DMS53 (cell line): ENCODE measurements at places on chromosomes 3 and 15.

DNA sequence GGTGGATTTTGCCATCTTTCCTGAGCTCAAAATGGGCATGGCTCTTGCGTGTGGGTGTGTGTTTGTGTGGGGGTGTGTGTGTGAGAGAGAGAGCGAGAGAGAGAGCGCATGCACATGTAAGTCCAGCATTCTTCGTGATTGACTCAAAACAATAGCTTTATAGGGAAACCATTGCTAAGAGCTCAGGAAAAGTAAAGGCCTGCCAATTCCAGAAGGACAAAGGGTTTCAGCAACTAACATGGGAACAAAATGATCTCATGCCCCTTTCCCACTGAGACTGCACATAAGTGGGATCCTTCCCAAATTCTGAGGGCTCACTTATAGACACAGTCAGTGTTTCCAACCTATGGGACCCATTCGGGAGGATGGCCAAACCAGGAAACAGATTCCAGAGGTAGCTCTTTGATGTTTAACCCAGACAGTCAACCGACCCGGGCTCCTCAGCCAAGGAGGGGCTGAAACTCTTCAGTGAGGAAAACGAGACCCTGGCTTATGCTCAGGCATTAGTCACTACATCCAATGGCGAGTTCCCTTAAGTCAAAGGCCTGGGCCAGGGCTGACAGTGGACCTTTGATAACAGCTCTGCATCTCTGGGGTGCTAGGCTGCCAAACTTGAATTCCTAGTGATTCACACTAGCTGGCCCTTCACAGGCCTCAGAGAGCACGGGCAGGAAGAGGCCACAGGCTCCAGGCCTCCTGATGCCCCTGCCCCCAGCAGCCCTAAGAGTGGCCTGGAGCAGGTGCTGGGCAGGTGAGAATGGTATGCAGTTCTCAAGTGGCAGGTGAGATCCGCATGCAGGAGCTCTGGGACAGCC lies 305.0 kb upstream of the C2CD4B start:
- DNase-seq: peak; percentile 80

- DNase-seq: peak; percentile 71
Measured at GRCh38 chr3:70738291-70738681, 425.8 kb upstream of the MDFIC2 start.

DNA sequence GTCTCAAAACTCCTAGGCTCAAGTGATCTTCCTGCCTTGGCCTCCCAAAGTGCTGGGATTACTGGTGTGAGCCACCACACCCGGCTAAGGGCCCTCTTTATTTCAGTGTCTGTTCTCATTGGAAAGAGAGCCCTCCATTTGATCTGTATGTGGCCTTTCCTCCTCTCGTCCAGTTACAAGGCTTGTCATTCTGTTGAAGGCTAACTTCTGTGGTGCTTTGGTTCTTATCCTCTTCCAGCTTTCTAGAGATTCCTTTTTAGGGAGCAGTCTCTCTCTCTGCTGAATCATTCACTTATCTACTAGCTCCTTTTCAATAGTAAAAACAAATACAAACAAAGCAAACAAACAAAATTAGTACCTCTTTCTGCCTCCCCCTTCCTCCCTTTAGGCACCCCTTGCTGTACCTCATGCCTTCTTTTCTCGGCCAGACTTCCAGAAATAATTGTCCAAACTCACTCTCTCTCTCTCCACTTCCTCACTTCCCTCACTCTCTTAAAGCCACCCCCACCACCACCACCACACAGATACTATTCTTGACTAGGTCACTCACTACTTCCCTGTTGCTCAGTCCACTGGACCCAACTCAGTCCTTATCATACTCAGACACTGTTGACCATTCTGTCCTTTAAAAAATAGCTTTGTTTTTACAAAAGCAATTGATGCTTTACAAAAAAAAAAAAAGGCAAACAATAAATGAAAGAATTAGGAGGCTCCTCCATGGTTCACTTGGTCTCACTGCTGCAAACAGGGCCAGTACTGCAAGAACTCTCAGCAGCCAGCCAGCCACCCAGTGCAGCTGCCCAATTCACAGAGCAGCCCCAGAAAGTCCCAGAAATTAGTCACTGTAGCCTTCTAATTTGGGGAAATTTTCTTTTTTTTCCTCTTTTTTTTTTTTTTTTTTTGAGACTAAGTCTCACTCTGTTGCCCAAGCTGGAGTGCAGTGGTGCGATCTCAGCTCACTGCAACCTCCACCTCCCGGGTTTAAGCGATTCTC lies 31.7 kb upstream of the RAB11A start:
- DNase-seq: peak; percentile 71

DNA sequence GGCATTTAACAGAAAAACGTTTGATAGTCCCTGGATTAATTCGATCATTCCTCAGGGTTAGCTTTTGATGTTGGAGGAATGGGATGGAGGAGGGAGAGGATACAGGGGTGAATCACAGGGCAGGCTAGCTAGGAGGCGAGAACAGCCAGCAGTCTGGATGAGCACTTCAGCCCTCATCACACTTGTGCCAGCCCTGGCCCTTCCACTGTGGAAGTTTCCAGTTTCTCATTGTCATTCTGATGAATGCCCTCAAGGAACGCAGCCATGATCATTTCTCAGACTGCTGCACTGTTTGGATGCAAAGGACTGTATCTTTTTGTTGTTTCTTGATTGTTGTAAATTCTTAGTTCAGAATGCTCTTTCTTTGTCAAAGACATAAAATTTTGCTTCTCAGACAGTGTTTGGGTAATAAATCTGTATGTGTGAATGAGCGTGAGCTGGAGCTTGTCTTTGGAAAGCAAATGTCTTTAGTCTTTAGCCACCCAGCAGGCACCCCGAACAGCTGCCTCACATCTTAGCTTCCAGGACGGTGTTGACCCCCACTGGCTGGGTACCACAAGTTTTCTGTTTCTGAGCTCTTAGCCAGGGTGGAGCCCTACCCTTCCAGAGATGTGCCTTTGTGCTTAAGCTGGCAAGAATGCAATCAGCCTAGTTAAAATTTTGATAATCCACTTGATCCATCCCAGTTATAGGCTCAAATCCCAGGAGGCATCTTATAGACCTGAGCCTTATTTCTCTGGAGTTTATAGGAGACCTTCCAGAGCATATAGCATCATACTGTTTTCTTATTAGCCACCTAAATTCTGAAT lies 121.1 kb downstream of the PDCD6IP start:
- DNase-seq: no peak

DNA sequence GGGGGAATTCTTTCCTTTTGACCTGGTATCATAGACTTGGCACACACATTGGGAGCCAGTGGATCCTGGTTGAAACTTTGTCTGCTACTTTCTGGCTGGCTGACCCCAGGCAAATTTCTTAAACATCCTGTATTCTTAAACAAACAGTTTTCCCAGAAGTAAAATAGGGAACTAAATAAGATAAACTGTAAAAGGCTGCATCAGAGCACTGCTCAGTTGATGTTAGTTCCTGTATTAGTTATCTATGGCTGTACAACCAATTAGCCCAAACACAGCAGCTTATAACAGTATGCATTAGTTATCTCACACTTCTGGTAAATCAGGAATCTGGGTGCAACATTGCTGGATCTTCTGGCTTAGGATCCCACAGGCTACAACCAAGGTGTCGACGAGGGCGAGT lies 73.1 kb upstream of the SLCO3A1 start:
- DNase-seq: no peak

DNA sequence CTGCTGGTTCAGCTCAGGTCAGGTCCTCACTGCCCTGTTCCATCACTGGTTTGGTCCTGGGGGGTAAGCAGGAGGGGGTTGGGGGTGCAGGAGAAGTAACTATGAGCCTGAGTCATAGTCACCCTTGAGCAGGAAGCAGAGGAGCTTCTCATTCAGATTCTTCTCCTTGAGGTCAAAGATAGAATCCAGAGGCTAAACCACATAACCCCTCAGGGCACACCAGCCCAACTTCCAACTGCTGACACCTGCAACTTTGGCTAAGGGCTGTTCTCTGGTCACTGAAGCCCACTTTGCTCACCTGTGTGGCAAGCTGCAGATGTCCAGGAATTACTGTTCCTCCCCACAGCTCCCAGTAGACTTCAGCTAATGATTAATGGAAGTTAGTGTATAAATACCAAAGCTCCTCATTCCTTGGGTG lies 48.8 kb upstream of the LRRFIP2 start:
- DNase-seq: no peak

GRCh38 chr3:123695152-123695551 lies 110.3 kb upstream of the HACD2 start:
- DNase-seq: no peak

GRCh38 chr3:15796771-15797641 lies 773 bp downstream of the ANKRD28 start:
- peak; percentile 59 for DNase-seq

DNA sequence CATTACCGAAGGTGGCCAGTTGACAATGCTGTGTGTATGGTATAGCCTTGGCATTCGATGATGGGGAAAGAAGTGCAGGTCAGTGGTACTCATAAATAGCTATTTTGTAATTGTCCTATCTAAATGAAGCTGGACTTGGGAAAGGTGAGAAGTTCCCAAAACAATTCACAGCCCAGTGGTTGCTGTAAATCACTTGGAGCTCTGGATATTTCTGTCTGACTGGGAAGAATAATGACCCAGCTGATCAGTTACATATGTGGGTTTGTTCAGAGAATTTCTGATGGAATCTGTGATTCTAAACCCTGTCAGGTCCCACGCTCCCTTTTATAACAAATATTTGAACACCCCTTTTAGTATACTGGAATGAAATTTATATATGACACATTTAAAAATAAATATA lies 133.9 kb upstream of the PFN2 start:
- DNase-seq: no peak

DNA sequence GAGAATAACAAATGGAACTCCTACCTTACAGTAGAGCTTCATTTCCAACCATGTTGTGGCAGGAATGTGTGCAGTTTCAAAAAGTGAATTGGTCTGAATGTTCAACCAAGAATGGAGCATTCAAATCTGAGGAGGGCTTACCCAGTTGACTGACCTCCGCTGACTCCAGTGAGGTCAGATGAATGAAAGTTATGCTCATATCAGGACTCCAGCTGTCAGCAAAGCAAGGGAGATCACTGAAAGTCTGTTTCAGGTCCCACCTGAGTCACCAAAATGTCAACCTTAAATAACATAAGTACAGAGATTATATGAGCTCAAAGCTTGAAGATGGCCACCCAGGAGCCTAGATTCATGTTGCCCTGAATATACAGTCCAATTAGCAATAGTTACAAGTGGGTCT lies 473.5 kb downstream of the RBMS3 start:
- DNase-seq: no peak

DNA sequence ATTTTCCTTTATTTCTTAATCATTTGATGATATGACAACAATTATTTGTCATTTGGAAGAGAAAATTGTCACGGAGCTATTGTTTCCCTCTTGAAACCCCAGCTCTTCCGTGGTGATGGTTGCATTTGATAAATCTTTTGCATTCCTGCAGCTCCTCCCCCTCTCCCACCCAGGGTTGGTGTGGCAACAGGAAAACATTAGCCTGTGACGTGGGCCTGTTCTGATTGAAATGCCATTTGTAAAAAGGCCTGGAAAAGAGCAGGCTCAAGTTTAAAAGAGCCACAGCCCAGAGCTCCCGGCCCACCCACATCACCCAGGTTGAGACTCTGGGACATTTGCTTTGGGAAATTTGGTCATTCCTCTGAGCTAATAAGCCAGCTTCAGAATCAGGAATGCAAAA lies 282.5 kb downstream of the RPLP1 start:
- DNase-seq: no peak

DNA sequence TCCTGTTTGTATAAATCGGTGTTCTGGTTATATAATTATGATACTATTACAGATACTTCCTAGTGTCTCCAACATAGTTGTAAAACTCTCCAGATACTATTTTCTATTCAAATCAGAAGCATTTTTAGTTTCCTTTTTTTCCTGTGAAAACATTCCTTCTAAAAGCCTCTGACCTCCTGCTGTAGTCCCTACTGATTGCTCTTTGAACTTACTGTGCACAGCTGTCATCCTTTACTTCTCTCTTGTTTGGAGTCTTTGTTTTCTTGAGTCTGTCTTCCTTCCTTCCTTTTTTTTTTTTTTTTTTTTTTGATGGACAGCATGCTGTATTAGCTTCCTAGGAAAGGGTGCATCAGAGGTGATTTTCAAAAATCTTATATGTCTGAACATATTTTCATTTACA lies 28.9 kb downstream of the NR2C2 start:
- DNase-seq: no peak

DNA sequence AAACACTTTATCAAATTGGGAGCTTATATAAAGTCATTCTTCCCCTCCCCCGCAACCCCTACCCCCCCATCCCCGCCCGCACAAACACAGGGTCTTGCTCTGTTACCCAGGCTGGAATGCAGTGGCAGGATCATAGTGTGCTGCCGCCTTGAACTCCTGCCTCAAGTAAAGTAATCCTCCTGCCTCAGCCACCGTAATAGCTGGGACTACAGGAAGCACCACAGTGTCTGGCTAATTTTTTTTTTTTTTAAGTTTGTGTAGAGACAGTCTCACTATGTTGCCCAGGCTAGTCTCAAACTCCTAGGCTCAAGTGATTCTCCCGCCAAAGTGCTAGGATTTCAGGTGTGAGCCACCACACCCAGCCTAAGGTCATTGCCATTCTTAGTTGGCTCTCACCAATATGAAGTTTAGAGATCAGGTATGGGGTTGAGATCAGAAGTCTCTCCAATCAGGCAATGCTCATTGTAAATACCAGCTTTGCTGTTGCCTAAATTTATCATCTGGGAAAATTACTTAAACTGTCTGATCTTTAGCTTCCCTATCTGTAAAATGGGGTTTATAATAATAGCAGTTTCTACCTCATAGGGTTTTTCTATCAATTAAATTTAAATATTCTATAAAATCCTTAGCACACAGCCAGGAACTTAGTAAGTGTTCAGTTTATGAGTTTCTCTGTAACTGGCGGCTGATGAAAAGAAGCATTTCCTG lies 60.3 kb downstream of the TGFBR2 start:
- no peak for DNase-seq

- DNase-seq: no peak
Measured at GRCh38 chr3:81503026-81503425, 258.4 kb downstream of the GBE1 start.

DNA sequence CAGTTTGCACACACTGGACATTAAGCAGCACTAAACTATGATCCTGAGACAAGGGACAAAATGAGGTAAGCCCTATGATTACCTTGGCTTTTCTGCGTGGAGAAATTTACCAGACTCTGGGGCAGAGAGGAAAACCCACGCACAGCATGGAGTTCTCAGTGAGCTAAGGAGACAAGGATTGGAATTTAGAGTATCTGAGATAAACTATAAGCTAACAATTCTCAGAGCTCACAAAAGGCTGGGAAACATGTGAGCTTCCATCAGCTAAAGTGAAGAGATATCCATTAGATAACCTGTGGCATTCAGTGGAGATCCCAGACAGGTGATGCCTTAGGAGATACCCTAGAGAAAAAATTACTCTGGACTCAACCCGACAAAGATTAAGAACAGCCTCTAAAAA lies 48.7 kb downstream of the NBEAL2 start:
- no peak for DNase-seq

- no peak for DNase-seq
Measured at GRCh38 chr3:70981231-70981880, 602.2 kb downstream of the FOXP1 start.

- DNase-seq: no peak
Measured at GRCh38 chr3:41338276-41338675, 139.0 kb downstream of the CTNNB1 start.

GRCh38 chr3:99751649-99752048 lies 66.0 kb upstream of the CMSS1 start:
- no peak for DNase-seq
